ENCODE measurements at places on chromosomes 2 and 18. TPM values are rescaled to one million over a fixed set of nuclear protein-coding genes. Genes with fewer than 3 reads are reported as not detected.

The TIMM21 gene
- total RNA-seq = 25.8 TPM

The WDFY1 gene
- total RNA-seq = 57.4 TPM

The SCTR gene
- not detected for total RNA-seq

DNA sequence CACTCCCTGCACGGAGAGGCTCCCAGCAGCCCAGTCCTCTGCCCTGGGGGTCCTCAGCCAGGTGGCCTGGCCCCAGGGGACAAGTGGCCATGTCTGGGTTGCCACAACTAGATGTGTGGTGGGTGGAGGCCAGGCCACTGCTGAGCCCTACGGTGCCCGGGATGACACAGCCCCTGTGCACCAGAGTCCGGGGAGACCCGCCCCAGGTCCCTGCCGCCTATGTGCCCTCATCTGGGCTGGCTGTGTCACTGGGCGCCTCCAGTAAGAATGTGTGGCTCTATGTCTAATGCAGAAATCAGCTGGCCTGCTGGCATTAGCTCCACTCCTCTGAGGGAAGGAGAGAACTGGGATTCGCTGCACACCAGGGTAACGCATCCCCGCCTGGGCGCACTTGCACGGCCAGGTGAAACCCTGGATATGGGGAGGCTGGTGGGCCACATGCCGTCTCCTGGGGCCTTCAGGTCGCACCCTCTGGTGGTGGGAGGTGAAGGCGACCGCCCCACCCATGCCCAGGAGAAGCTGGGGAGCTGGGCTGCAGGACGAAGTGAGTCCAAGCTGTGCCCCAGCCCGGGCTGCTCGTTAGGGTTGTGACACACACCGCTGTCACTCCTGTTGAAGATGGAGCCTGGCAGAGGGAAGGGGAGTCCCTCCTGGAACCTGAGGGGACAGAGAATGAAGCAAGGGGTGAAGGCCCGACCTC, 136.1 kb downstream of the PTGR3 start:
- H3K4me3 ChIP-seq = no peak overlapping the region
- H3K27ac ChIP-seq = no peak overlapping the region
- no peak for DNase-seq

DNA sequence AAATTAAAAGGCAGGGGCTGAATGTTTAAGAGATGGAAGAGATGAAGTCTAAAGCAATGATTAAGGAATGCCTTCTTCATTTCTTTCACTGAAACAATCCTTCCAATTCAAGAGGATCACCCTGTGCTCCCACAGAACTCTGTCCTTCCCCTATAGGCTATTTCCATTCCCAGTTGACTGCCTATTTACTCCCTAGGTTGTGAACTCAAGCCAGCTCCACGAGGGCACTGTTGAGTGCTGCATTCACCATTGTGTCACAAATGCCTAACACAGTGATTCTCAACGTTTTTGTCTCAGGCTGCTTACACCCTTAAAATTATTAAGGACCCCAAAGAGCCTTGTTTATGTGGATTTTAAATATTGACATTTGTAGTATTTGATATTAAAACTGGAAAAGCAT, 112.4 kb downstream of the AOX1 start:
- no peaks in the 10 kb centered on the region for H3K27me3 ChIP-seq
- DNase-seq = no peak
- H3K27ac ChIP-seq = no peak overlapping the region
- peaks cover 38% of the 10 kb centered on the region for H3K4me1 ChIP-seq

The APOB gene
- total RNA-seq = not detected

- no peaks in the 10 kb centered on the region for H3K4me1 ChIP-seq
- H3K27ac ChIP-seq = no peak overlapping the region
- H3K4me3 ChIP-seq = no peak overlapping the region
- no peak for DNase-seq
Measured at GRCh38 chr2:18167871-18168270, 289.4 kb downstream of the KCNS3 start.

The SERPINB12 gene
- total RNA-seq = not detected

Measured in activated T-cell treated with anti-CD3 and anti-CD28 coated beads, Interleukin-2, amount 50 U/mL, for 72 hours (primary cell).